ENCODE measurements at places on chromosomes 2 and 18.

GRCh38 chr2:61262699-61263098 lies 100.7 kb downstream of the C2orf74 start:
- DNase-seq: no peak

DNA sequence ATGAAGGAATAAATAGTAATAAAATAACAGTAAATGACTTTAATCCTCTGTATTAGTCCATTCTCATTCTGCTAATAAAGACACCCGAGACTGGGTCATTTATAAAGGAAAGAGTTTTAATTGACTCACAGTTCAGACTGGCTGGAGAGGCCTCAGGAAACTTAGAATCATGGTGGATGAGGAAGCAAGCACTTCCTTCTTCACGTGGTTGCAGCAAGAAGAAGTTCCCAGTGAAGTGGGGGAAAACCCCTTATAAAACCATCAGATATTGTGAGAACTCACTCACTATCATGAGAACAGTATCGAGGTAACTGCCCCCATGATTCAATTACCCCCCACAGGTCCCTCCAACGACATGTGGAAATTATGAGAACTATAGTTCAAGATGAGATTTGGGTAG lies 727.9 kb upstream of the LINC00305 start:
- no peak for DNase-seq

GRCh38 chr2:16160281-16161084 lies 220.1 kb downstream of the MYCN start:
- DNase-seq: no peak

DNA sequence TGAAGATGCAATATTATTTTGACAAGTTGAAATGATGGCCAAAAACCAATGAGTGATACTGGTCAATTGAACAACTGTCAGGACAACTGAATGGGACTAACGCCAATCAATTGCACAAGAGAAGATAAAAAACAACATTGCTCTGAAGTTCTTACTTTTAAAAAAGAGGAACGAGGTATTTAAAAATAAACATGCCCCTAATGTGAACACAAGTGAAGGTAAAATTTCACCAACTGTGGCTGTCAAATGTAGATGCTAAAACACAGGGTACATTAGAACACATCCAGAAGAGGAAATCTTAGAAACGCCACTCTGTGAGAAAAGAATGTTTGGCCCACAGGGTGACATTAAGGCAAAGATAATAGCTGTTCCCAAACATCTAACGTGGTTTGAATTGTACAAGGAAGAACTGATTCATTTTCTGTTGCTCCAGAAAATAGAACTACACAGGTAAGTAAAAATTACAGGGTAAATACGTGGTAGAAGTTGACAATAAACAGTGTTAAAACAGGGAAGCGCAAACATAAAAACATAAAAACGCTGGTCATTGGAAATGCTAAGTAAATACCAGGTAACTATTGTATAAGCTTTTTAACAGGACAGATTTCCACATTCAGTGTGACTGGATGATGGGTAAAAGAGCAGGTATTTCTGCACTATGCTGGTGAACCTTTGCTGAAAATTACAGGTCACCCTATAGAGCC lies 20.3 kb downstream of the LONRF2 start:
- no peak for DNase-seq

DNA sequence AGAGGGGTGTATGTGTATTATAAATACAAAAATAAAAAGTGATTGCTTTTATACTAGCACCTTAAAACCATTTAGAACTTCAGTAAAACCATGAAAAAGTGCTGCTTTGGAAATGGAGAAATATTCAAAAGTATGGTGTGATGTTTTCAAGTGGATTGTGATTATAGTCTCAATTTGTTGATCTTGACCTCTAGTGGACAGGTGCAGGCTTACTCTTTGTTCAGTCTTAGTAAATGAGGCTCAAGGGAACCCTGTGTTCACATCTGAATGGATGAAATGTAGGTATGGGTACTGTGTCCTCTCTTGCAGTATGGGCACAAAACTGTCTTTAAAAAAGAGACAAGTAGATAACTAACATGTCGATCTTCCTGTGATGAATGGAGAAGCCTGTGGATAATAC lies 145.8 kb downstream of the MCFD2 start:
- DNase-seq: no peak

GRCh38 chr18:61545281-61546245 lies 212.3 kb downstream of the CDH20 start:
- no peak for DNase-seq

GRCh38 chr18:76484749-76485387 lies 10.2 kb downstream of the ZNF516 start:
- DNase-seq: no peak

DNA sequence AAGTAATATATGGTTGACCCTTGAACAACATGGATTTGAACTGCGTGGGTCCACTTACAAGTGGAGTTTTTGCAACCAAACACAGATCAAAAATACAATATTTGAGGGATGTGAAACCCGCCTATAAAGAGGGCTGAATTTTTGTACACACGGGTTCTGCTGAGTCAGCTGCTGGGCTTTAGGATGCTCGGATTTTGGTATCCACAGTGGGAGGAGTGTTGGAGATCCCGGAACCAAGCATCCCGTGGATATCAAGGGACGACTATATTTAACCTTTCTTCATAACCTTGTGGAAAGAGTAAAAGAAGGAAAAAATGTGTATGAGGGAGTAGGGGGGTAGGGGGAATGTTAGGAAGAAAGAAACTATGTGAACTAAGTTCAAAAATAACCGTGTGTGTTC lies 10.0 kb upstream of the INPP1 start:
- no peak for DNase-seq

- DNase-seq: no peak
Observed at GRCh38 chr18:59718464-59719157, 21.4 kb upstream of the CCBE1 start.

DNA sequence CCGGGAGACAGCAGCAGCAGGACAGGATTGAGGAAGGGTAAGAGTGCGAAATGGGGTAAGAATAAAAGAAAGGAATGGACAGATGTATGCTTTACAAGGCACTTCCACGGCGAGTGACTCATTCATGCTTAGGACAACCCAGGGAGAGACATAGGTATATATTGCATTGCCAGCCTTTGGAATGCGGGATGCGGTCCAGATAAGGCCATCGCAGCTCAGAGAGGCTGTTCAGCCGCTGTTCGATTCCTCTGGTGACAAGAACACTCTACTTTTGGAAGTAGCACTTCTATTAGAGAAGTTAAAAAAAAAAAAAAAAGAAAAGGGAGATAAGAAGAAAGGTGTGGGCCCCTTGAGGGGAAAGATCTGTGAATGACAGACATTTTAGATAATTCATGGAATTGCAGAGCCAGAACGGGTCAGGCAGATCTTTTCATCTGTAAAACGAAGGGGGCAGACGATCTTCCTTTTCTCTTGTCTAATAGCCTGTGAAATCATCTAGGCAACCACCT lies 819 bp upstream of the NCOA1 start:
- DNase-seq: no peak

GRCh38 chr2:181697126-181697525 lies 16.8 kb upstream of the NEUROD1 start:
- no peak for DNase-seq

DNA sequence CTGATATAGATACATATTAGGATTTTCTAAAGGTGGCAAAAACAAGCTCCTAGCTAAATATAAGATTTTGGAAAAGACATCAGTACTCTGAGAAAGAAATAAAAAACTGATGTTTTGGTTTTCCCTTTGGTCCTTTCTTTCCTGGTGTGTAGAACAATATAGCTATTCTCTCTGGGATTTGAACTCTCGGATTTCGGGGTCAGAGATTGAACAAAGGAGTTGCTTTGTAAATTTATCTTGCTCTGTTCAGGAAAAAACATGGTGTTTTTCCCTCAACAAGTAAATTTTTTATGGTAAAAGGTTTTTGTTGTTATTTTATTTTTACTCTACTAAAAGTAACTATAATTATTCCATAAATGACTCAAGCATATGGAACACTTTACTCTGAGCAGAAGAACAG lies 889.3 kb downstream of the ERBB4 start:
- no peak for DNase-seq

GRCh38 chr18:44961288-44961995 lies 280.8 kb downstream of the SETBP1 start:
- DNase-seq: no peak

- no peak for DNase-seq
Observed at GRCh38 chr2:101737478-101738255, 40.2 kb downstream of the MAP4K4 start.

GRCh38 chr2:76080154-76080553 lies 369.4 kb upstream of the GCFC2 start:
- no peak for DNase-seq

DNA sequence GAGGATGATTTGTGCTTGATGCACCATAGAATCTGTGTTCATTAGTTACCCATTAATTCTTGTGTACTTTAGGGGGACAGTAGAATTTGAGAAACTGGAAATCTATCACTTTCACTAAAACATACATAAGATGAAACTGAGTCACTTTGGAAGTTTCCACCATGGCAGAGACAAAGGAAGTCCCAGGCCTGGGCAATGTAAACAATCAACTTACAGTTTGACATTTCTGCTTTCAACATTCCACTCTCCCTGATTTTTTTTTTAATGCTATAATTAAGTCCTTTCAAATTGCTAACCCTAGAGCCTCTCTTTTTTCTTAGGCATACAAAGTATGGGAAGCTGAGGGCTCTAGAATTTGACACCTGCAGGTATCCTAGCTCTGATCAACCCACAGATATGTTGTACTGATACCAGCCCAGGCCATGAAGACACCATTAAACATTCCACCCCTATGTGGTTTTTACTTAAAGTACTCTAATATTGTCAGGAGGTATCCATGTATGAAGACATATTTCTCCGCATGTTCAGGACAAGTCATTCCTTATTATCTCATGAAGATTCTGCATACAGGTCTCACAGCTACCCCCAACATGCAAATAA lies 88.5 kb upstream of the GLS start:
- DNase-seq: no peak

DNA sequence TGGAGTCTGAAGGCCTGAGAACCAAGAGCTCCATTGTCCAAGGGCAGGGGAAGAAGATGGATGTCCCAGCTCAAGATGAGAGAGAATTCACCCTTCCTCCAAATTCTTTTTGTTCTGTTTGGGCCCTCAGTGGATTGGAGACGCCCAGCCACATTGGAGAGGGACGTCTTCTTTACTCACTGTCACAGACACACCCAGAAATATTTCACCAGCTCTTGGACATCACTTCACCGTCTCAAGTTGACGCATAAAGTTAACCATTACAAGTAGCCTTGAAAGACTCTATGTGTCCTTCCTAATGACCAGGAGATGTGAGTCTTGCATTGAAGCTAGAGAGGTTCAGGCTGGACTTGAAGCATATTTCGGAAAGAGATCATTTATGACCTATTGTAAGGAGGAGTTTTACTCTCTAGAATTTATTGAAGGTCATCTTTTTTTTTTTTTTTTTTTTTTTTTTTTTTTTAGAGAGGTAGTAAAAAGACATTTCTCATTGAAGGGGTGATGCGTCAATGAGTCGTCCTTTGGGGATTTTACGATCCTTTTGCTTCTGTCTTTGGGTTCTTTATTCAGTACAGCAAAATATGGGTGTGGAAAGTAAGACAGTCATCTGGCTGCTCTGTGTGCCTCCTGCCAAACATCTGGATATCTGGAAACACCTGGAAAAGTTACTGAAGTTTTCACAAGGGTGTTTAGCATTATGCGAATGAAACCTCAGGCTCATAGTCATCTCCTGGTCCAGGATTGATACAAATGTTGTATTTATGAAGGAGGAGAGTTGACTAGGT lies 118.1 kb downstream of the PRPF40A start:
- no peak for DNase-seq

GRCh38 chr2:237568121-237568660 lies 1.8 kb downstream of the PRLH start:
- DNase-seq: no peak

DNA sequence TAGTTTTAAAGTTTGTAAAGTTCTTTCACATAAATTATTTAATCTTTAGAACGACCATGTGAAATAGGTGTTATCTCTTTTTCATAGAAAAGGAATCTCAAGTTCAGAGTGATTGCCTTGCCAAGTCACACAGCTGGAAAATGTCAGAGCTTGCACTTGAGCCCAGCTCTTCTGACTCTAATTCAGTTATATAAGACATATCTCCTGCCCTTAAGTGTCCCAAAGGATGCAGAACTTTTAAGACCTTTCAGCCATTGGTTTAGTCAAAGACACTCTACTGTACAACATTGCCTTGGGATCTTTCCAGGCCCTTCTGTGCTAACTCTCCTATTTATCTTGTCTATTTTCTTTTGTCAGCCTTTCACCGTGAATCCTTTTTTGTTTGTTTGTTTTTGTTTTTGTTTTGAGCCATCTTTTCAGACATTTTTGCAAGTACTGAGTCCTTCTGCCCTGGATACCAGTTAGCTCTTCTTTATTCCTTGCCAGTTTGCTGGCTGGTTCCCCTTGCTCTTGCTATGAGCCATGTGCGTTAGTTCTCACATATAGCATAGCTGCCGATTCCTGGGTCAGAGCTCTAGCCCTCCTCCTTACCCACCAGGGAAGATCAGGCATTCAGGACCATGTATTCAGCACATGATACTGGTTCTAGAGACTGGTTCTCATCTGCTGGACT lies 160.0 kb upstream of the MYO3B start:
- DNase-seq: no peak

DNA sequence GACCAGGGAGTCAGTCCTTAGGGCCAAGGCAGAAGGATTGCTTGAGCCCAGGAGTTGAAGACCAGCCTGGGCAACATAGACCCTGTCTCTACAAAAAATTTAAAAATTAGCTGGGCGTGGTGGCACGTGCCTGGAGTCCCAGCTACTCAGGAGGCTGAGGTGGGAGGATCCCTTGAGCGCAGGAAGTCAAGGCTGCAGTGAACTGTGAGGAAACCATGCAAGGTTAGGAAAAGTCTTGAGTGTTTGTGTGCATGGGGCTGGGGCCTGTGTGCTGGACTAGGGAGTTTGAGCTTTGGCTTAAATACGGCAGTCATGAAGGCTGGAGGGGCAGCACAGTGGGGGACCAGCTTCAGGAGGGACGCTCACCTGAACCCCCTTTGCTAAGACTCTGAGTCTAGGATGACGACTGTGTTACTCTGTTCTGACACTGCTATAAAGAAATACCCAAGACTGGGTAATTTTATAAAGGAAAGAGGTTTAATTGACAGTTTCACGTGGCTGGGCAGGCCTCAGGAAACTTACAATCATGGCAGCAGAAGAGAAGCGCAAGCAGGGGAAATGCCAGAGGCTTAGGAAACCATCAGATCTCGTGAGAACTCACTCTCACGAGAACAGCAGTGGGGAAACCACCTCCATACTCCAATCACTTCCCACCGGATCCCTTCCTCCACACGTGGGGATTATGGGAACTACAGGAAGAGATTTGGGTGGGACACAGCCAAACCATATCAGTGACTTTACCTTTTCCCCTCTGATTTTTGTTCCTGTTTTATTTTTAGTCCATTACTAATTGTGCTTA lies 39.4 kb downstream of the GORASP2 start:
- DNase-seq: no peak

DNA sequence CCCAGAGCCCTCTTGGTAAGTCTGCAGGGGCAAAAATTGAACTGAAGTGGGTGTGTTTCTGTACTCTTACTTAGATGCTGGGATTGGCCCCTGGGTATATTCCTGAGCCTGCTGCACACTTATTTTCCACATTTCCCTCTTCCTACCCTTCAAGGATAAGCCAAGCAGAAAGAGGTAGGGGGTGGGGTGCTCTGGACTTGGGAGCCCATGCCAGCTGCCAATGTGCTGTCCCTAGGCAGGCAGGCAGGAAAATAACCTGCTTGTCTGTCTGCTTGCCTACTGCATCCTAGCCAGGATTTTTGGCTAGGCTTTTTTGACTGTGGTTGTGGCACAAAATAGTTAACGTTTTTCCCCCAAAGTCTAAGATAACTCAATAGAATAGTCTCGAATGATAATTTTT lies 234.3 kb downstream of the ALK start:
- DNase-seq: no peak

- no peak for DNase-seq
Observed at GRCh38 chr2:12320027-12320734, 396.6 kb upstream of the TRIB2 start.

- DNase-seq: no peak
Observed at GRCh38 chr2:158489366-158490112, 32.8 kb downstream of the PKP4 start.
